Stomach (tissue), 19 donors: ENCODE measurements at places on chromosomes 2 and 18. TPM values are rescaled to one million over a fixed set of nuclear protein-coding genes. Genes with fewer than 3 reads are reported as not detected.

Gene TLX2
- total RNA-seq: not detected

Gene TRIM43B
- not detected for total RNA-seq

Gene ACVR1
- 4.1 TPM for total RNA-seq

Gene SKOR2
- total RNA-seq: not detected

Gene ATP8B1
- total RNA-seq: 155 TPM

Gene RAB31
- total RNA-seq: 65.5 TPM

Gene DAW1
- not detected for total RNA-seq

Gene SCN9A
- 3.9 TPM for total RNA-seq

Gene SPHKAP
- not detected for total RNA-seq

Gene CKAP2L
- total RNA-seq: 1.4 TPM

Gene ASB1
- total RNA-seq: 20.6 TPM

Gene ARMC9
- total RNA-seq: 114 TPM

Gene SNRNP27
- total RNA-seq: 53.0 TPM

Gene CREG2
- not detected for total RNA-seq

Gene GLI2
- total RNA-seq: 0.87 TPM

Gene RIT2
- total RNA-seq: not detected

Gene LYG1
- total RNA-seq: not detected

Gene CAPN14
- total RNA-seq: not detected

Gene TFPI
- 30.0 TPM for total RNA-seq

Gene C2orf15
- total RNA-seq: not detected

Gene TRMT61B
- total RNA-seq: 2.3 TPM

Gene NPPC
- total RNA-seq: 2.9 TPM

Gene UGT1A3
- 1.3 TPM for total RNA-seq

Gene MC5R
- total RNA-seq: not detected

Gene MARCHF4
- 0.55 TPM for total RNA-seq

Gene CERKL
- total RNA-seq: not detected

Gene RAD51AP2
- not detected for total RNA-seq

Gene CYB5A
- total RNA-seq: 116 TPM

Gene HOXD3
- 1.5 TPM for total RNA-seq

Gene LAMA1
- not detected for total RNA-seq

Gene RAB6C
- total RNA-seq: not detected

Gene GEN1
- 10.3 TPM for total RNA-seq

Gene CCDC148
- not detected for total RNA-seq

Gene MTLN
- total RNA-seq: 123 TPM

Gene VIL1
- 12.5 TPM for total RNA-seq

Gene LTBP1
- total RNA-seq: 42.9 TPM

Gene ALLC
- total RNA-seq: not detected
